ENCODE measurements at places on chromosomes 1 and 21.

DNA sequence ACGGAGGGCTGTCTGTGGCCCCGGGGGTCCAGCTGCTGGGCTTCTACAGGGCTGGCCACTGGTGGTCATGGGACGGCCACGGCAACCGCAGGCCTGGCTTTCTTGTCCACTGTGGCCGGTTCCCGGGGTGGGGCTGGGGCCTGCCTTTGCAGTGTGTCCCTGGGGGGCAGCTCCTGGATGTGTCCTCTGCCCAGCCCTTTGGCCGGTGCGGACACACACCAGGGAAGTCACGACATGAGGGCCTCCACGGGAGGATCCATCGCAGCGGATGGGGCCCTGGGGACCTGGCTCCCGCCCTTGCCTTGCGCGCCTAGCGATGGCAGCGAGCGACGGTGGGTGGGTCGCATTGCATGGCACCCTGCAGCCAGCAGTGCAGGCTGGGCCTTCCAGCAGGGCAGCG lies 18.0 kb downstream of the PFKL start:
- DNase-seq = no peak

- no peak for DNase-seq
These were observed 66.0 kb upstream of the LMO4 start for GRCh38 chr1:87262688-87263087.

GRCh38 chr1:160876311-160876710 lies 8.7 kb downstream of the ITLN1 start:
- no peak for DNase-seq

GRCh38 chr1:219434285-219434922 lies 178.5 kb downstream of the ZC3H11B start:
- no peak for DNase-seq

- no peak for DNase-seq
These were observed 2.1 kb upstream of the TMEM200B start for GRCh38 chr1:29125788-29126187.

- no peak for DNase-seq
These were observed 35.6 kb upstream of the USH2A start for GRCh38 chr1:216458812-216459211.
